Stimulated activated CD4-positive, alpha-beta T cell treated with anti-CD3 and anti-CD28 coated beads, Interleukin-12 subunit alpha, Interleukin-12 subunit beta, amount 100 ng/mL, for 4 hours (primary cell): ENCODE measurements at places on chromosomes 7 and 10.

- no peak for DNase-seq
Observed at GRCh38 chr10:29146311-29147100, 142.4 kb upstream of the LYZL1 start.

DNA sequence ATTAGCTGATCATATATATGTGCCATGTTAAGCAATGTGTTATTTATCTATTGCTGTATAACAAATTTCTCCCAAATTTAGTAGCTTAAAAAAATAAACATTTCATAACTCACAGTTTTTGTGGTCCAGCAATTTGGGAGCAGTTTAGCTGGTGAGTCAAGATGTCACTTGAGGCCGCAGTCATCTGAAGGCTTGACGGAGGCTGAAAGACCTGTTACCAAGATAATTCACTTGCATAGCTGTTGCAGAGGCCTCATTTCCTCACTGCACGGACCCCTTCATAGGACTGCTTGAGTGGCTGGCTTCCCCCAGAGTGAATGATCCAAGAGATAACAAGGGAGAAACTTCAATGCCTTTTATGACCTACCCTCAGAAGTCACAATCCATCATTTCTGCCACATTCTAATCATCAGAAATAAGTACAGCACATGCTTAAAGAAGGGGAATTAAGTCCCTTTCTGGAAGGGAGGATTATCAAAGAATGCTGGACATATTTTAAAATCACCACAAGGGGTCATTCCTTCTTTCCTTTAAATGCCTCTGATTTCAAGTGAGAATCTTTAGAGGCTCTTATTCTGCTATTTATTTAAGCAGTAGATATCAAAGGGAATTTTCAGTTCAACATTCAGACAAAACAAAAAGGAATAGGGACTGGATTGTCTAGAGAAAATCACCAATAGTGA, 10.5 kb upstream of the SRPK2 start:
- DNase-seq, result no peak

- no peak for DNase-seq
Observed at GRCh38 chr10:62839590-62839989, 23.4 kb upstream of the EGR2 start.

- no peak for DNase-seq
Observed at GRCh38 chr10:97179731-97180362, 5.9 kb downstream of the SLIT1 start.

- no peak for DNase-seq
Observed at GRCh38 chr7:1925973-1926907, 256.2 kb downstream of the ELFN1 start.

DNA sequence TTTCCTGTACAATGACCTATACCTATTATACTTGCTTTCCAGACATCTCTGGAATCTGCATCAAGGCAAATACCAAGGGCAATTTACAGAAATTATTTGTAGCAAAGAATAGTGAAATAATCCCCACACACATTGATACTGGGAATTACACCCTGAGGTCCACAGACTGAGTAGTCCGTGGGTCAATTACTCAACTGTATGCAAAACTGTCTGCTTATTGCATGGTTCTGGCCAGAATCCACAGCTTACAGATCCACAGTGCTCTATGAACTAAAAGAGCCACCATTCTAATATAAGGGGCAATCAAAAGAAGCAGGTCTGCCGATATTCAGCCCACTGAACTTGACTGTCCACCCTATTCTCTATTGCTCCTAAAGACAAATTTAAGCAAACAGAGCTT, 5.7 kb downstream of the CHCHD3 start:
- DNase-seq, result no peak

DNA sequence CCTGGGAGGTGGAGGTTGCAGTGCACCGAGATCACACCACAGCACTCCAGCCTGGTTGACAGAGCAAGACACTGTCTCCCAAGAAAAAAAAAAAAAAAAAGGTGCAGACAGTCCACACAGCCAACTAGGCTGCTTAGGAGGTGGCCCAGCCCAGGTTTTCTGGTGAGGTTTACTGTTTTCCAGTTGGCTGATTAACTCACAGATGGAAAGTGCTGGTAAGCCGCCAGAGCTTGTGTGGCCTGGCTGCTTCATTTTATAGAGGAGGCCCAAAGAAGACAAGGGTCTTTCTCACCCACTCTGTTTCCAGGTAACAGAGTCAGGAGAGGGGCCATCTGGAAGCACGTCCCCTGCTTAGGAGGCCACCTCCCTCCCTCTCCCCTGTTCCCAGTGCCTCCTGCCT, 6.2 kb downstream of the RHBDD2 start:
- DNase-seq, result no peak

- DNase-seq, result no peak
Observed at GRCh38 chr7:31687024-31687748, at the start of gene PPP1R17. PPP1R17 (plus strand) TSS chr7:31687215; CDS start chr7:31692442, 5,227 bp downstream.

- no peak for DNase-seq
Observed at GRCh38 chr7:106887421-106887820, 22.3 kb downstream of the PIK3CG start.

DNA sequence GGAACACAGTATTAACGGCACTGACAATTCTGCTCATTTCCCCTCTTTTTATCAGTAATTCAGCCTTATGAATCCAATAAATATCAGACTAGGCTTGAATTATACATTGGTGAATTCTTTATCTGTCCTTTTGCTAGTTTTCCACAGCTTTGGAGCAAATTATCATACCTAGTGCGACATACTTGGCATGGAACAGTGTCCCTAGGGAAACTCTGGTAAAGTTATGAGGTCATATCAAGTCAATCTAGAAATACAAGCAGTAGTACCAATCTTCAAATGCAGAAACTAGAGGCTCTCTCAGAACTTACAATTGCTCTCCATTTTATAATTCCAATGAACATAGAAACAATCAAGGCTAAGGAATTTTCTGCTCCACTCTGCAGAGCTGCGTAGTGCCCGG, 449.3 kb upstream of the NPVF start:
- DNase-seq, result no peak

GRCh38 chr10:52979295-52979990, 206.9 kb upstream of the MBL2 start:
- no peak for DNase-seq
